ENCODE measurements at places on chromosomes 7 and 10.

DNA sequence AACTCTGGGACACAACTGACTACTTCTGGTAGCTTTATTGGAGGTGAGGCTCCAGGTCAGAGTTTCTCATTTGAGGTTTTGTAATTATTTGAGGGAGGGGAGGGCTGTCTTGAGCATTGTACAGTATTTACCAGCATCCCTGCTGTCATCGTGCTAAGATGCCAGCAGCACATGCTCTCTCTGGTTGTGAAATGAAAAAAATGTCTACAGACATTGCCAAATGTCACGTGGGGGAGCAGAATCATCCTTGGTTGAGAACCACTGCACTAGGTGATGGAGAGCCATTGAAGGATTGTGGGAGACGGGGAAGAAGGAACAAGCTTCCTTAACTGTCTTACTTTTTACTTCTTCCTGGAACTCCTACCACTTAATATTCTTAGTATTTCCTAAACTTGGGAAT, 5.0 kb downstream of the SEPTIN7 start:
- peak; percentile 20 for DNase-seq

DNA sequence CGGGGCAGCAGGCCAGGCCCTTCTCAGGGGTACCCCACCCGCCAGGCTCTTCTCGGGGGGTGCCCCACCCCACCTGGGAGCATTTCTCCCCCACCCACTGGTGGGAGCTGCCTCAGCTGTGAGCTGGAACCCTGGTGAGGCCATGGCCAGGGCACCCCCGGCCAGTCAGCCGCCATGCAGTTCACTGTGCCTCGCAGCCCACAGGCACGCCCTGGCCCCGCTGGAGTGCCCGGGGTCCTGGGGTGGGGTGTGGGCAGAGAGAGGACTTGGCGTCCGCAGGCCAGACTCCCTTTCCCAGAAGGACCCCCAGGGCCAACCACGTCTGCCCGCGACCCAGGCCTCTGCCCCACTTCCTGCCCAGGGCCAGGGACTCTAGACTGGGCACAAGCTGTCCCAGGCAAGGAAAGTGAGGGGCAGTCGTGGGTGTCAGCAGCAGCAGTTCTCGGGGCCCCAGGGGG, 13.1 kb downstream of the DPYSL4 start:
- DNase-seq, result no peak

GRCh38 chr7:37201003-37201875, 247.4 kb downstream of the ELMO1 start:
- DNase-seq, result peak; percentile 87

- no peak for DNase-seq
Observed at GRCh38 chr7:148973256-148973655, 55.0 kb downstream of the PDIA4 start.

DNA sequence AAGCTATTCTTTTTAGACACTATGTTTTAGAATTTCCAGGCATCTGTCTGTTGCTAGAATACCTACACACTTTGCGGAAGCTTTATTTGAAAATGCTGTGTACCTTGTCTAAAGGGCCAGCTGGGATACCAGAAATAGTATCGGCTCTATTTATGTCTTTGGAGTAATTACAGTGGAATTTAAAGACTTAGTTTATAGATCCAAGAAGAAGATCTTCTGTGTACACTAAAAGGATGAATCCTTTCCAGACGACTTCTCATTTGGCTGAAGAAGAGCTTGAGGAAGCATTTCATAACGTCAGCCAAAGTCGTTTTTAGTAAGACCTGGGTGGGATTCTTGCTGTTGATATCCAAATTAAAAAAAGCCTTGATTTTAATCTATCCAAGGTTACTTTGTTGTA, 365.9 kb downstream of the INHBA start:
- DNase-seq, result no peak

- no peak for DNase-seq
Observed at GRCh38 chr10:10787586-10787985, 230.1 kb upstream of the CELF2 start.

DNA sequence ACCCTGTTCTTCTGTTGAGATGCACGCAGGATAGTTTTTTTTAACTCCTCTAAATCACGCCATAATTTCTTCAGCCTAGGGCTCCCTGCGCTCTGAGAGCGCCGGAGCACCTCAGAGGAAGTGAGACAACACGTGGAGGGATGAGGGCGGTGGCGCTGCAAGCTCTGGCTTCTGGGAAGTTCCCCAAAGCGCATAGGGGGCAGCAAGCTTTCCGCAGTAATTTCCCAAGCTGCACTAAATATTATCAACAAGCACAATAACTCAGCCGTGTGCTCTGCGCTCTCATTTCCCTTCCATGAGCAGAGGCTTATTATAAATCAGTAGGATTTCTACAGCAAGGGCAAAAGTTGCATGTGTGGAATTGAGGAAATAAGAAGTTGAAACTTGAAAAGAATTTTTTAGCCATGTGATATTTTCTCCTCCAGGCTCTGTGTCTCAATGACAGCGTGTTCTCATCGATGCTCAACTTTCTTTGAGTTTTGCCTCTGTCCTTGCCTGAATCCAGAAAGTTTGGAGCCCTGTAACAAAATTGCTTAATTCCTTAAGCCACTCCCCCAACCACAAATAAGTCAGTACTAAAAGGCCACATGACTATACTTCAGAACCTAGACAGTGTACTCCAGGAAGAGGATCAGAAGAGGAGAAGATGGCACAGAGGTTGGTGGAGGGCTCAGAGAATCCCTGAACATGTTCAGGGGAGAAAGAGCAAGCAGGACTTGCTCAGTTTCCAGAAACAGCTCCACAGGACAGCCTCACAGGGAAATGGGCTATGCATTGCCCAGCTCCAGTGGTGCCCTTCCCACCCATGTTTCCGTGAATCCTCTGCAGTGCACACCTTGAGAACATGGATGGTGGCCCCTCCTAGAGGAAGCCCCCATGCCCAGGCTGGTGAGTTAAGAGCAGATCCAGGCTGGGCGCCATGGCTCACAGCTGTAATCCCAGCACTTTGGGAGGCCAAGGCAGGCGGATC, 221.5 kb upstream of the GHITM start:
- peak; percentile 27 for DNase-seq

DNA sequence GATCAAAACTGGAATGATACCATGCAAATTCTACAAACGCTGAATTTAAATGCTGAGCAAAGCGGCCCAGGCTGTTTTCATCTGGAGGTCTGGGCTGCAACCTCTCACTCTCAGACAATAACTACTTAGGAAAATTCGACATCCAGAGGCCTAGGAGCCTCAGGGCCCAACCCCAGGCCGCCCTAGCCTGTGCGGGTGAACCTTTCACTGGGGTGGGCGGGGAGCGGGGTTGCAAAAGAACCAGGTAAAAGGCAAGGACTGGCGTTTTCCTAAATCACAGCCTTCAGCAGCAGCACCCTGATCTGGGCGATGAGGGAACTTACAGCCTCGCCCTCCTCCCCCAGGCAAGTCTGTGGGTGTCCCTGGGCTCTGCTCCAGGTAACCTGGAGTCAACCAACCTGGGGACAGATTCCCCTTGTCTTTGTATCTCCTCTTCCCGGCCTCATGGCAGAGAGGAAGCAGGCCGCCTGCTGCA, 33.4 kb downstream of the CALML5 start:
- no peak for DNase-seq

GRCh38 chr10:119025336-119025735, 4.2 kb upstream of the NANOS1 start:
- DNase-seq, result no peak

GRCh38 chr7:21086688-21087087, 300.0 kb upstream of the SP8 start:
- no peak for DNase-seq

- DNase-seq, result no peak
Observed at GRCh38 chr10:88149906-88150305, 286.5 kb downstream of the PTEN start.

DNA sequence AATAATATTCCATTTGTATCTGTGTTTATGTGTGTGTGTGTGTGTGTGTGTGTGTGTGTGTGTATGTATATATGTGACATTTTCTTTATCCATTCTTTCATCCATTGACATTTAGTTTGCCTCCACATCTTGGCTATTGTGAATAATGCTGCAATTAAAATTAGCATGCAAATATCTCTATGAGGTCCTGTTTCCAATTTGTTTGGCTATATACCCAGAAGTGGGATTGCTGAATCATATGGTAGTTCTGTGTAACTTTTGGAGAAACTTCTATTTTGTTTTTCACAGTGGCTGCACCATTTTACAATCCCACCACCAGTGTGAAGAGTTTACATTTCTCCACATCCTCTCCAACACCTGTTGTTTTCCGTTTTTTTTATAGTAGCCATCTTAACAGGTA, 53.1 kb downstream of the CH25H start:
- DNase-seq, result no peak

DNA sequence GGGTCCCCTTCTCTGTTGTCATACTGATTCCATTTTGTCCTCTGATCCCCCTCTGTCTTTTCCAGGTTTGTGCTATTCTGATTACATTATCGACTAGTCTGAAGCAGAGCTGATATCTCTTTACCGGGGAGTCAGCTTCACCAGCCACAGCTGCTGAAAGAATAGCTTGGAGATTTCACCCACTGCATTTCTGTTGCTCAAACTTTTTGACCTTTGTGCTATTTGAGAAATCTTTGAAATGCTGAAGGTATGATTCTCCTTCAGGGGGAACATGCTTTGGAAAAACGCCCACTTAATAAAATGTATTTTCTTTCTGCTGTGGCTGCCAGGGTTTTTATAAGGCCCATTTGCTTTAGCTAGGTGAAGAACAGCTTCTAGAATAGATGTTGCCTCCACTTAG, 197.8 kb upstream of the TCF7L2 start:
- no peak for DNase-seq

- DNase-seq, result no peak
Observed at GRCh38 chr7:118158766-118159165, 25.2 kb upstream of the LSM8 start.

- DNase-seq, result peak; percentile 56
Observed at GRCh38 chr10:5442990-5443370, 30.6 kb downstream of the NET1 start.

DNA sequence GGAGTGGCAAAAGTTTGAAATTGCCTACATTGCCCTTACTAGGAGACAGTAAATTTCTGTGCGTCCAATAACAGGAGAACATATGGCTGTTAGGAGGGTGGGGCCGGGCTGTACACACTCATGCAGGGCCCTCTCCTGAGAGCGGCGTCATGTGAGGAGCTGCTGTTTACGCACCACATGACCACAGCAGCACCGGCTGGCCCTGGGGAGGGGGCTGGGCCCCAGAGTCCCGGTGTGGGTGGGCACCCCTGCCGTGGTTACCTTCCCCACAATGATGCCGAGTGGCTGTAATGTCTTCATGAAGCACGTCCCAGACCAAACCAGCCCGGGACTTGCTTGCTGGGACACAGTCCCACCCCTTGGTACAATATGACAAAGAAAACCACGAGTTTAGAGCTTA, 308.7 kb downstream of the DNAJB6 start:
- no peak for DNase-seq

DNA sequence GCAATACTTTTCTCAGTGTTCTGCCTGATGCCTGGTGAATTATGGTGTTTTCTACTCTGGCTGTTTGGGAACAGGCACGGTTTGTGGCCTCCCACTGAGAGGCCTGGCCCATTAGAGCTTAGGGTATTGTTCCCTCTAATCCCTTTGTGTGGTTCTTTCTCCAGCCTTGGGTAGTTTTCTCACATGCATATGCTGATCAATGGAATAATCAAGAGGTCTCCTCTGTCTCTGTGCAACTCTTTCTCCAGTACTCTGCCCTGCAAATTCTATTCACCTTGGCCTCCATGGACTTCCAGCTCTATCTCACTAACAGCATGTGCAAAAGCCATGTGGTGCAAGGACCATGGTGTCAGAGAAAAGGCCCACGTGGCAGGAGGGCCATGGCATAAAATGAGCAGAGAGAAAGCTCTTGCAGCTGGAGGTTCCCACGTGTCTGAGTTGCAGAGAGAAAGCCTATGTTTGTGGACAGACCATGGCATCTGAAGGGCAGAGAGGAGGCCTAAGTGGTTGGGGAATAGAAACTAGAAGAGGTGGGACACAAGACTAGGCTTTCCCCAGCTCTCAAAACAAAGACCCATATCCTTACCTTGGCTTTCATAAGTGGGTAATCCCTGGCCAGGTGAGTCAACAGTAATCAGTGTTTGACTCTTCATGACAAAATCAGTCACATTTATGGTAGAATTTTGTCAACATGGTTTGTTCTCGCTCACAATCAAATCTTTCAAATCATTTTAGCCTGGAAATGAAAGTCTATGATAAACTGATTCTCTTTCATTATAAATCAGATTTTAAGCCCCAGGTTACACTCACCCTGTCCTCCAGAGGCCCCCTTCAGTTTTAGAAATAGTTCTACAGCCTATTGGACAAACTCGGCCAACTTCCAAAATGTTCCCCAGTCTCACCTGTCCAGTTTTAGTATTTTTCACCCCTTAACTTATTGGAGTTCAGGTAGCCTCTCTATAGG, 17.3 kb downstream of the OPALIN start:
- no peak for DNase-seq

- no peak for DNase-seq
Observed at GRCh38 chr10:129929343-129930292, 34.5 kb downstream of the EBF3 start.

DNA sequence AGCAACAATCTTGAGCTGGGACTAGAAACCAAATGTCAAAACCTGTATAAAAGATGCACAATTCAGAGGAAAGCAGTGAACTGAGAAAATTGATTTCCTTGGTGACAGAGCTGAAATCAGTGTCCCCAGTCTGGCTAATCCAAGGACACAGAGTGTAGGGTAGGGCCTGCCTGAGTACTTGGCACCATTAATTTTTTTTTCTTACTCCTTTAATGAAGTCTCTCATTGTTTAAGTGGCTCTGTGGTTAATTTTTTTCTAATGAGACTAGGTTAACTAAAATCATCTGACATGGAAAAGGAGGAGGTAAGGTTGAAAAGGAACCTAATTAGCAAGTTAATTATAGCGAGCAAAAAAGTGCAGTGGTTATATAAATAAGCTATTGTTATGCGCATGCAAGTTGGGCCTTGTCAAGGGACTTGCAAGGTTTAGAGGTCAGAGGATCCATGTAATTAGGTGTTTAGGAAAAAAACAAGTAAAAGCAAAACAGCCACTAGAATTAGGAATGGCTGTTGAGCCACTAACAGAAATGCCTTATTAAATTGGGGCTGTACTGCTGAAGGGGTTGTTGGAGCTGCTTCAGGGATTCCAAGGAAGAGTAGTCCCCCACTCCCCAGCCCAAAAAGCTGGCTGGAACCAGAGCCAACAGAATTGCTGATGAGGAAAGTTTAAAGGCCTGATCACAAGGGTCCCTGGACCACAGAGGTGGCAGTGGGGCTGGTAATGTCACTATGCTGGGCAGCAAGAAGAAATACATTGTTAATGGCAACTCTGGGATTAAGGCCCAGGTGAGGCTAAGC, 58.9 kb upstream of the STRIP2 start:
- no peak for DNase-seq

DNA sequence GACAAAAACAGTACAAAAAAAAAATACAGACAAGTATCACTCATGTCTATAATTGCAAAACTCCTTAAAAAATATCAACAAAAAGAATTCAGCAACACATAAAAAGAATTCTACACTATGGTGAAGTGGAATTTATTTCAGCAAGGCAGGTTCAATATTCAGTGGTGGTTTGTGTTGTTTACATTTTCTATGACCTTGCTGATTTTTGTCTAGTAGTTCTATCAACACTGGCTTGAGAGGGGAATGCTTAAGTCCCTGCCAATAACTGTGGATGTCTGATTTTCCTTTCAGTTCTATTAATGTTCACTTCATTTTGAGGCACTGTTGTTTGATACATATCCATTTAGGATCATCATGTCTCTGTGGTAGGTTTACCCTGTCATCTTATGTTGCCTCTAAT, 58.5 kb downstream of the CADPS2 start:
- DNase-seq, result no peak

All from hematopoietic multipotent progenitor cell treated with erythropoietin and hydrocortisone succinate and interleukin-3 and kit ligand, for 4 days (in vitro differentiated cells).